Spleen (tissue), 13 donors: ENCODE measurements at places on chromosomes 12 and 14.

GRCh38 chr12:57726151-57726883, 12.2 kb downstream of the AGAP2 start:
- H3K4me1 ChIP-seq = peaks cover 11% of the 10 kb centered on the region
- H3K27me3 ChIP-seq = no peaks in the 10 kb centered on the region
- peaks cover 64% of the 10 kb centered on the region for H3K36me3 ChIP-seq

DNA sequence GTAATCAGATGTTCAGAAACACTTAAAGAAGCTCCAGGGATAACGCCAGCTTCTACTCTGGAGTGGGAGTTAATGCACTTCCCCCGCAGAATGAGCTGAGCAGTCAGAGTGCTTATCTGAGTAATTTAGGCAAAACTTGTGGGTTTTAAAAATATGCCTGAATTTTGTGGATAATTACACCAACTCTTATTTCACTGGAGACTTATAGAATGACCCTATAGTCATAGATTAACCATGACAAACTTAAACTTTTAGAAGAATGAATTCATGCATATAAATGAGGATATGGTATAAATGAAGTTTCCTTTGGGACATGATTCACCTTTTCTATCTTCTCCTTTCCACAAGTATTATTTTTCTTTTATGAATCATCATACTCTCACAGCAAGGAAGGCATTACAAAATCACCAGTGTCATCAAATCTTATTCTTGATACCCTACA, 241.1 kb upstream of the FBXO33 start:
- no peaks in the 10 kb centered on the region for H3K36me3 ChIP-seq
- H3K27ac ChIP-seq = no peak overlapping the region
- H3K4me1 ChIP-seq = no peaks in the 10 kb centered on the region

DNA sequence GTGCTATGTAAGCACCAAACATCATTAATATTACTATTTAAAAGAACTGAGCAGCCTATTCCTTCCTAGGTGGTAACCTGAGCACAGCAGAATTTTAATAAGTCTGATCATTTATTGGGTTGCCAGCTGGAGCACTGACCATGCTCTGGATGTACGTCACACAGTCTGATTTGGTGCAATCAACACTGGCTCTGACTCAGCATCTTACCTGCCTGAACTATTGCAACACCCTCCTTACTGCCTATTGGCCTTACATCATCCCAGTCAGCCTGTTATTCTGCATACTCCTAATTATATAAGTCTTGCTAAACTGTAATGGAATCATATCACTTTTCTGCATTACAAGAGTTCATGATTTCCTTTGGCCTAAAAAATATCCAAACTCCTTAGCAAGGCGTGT, 149.7 kb downstream of the PTPRO start:
- no peaks in the 10 kb centered on the region for H3K4me1 ChIP-seq
- H3K27ac ChIP-seq = no peak overlapping the region
- DNase-seq = no peak
- H3K4me3 ChIP-seq = no peak overlapping the region

- no peak overlapping the region for H3K4me3 ChIP-seq
- no peak overlapping the region for H3K27ac ChIP-seq
- H3K36me3 ChIP-seq = no peaks in the 10 kb centered on the region
- H3K27me3 ChIP-seq = no peaks in the 10 kb centered on the region
- DNase-seq = no peak
Measured at GRCh38 chr12:44812062-44812461, 64.1 kb downstream of the NELL2 start.
